ENCODE measurements at places on chromosomes 1 and 21. TPM values are rescaled to one million over a fixed set of nuclear protein-coding genes. Genes with fewer than 3 reads are reported as not detected.

KRTAP6-3 gene
- not detected for total RNA-seq

MANEAL gene
- 0.84 TPM for total RNA-seq

FMO1 gene
- 9.5 TPM for total RNA-seq

IL20 gene
- total RNA-seq: not detected

MEGF6 gene
- 60.1 TPM for total RNA-seq

PDZK1 gene
- 0.63 TPM for total RNA-seq

ST6GALNAC5 gene
- total RNA-seq: 0.44 TPM

CYP4Z1 gene
- 2.5 TPM for total RNA-seq

ADORA3 gene
- total RNA-seq: 19.5 TPM

PRKACB gene
- 23.5 TPM for total RNA-seq

PGBD5 gene
- not detected for total RNA-seq

ADGRB2 gene
- 0.79 TPM for total RNA-seq

CTNNBIP1 gene
- total RNA-seq: 42.6 TPM

FCRL4 gene
- not detected for total RNA-seq

LRRC52 gene
- total RNA-seq: not detected

ATP1A4 gene
- 0.47 TPM for total RNA-seq

THEMIS2 gene
- 79.2 TPM for total RNA-seq

Measured in omental fat pad (tissue), 4 donors.